ENCODE measurements at places on chromosomes 2 and 18. TPM values are rescaled to one million over a fixed set of nuclear protein-coding genes. Genes with fewer than 3 reads are reported as not detected.

Gene TSGA10
- 4.6 TPM for total RNA-seq

Gene FER1L5
- total RNA-seq = not detected

Gene ZNF521
- total RNA-seq = not detected

Gene CDK5R2
- total RNA-seq = 3.0 TPM

Gene HAAO
- total RNA-seq = not detected

Gene SPDYA
- total RNA-seq = 0.32 TPM

Gene HOXD9
- 1.7 TPM for total RNA-seq

Gene LRATD1
- total RNA-seq = 0.02 TPM

Gene MAP3K2
- 12.4 TPM for total RNA-seq

Gene TEX44
- total RNA-seq = not detected

Gene LBX2
- total RNA-seq = 4.2 TPM

Gene RPL37A
- total RNA-seq = 5,162 TPM

Gene LCT
- 0.03 TPM for total RNA-seq

Gene GKN2
- total RNA-seq = 2.4 TPM

Gene CYP27A1
- 0.15 TPM for total RNA-seq

Gene DTNA
- total RNA-seq = 0.15 TPM

Gene UPP2
- total RNA-seq = not detected

Gene TGFA
- 7.6 TPM for total RNA-seq

Gene NPAS2
- 114 TPM for total RNA-seq

Gene MAP4K3
- total RNA-seq = 20.3 TPM

Gene CRYGD
- total RNA-seq = not detected

Gene YWHAQ
- total RNA-seq = 716 TPM

Gene PXDN
- 12.3 TPM for total RNA-seq

Gene IL36A
- not detected for total RNA-seq

Gene TCF7L1
- total RNA-seq = 6.7 TPM

Gene SPC25
- total RNA-seq = 20.3 TPM

Gene KIAA1328
- total RNA-seq = 1.4 TPM

Gene RBM44
- total RNA-seq = 0.15 TPM

Gene UCN
- total RNA-seq = 1.6 TPM

Gene CCL20
- 7.7 TPM for total RNA-seq

Gene DAW1
- 2.6 TPM for total RNA-seq

Gene ANAPC1
- total RNA-seq = 30.2 TPM

Gene CHRNA1
- not detected for total RNA-seq

Gene MYO7B
- total RNA-seq = 0.19 TPM

Gene CHN1
- 19.4 TPM for total RNA-seq

Gene KLHL14
- not detected for total RNA-seq

Gene TRIB2
- total RNA-seq = 0.37 TPM

Data from A549 treated with CORT108297 at 1 μM for 4 hours (cell line).